Fibroblast of the aortic adventitia (primary cell): ENCODE measurements at places on chromosomes 3 and 15. TPM values are rescaled to one million over a fixed set of nuclear protein-coding genes. Genes with fewer than 3 reads are reported as not detected.

Gene FBXL2
- 5.1 and 9.7 TPM in 2 replicates for total RNA-seq

Gene CP
- 1.2 TPM in 1 of 2 replicates, not detected in the other for total RNA-seq

Gene GOLIM4
- total RNA-seq: 50.0 and 76.9 TPM in 2 replicates

Gene EBLN2
- total RNA-seq: 5.6 and 5.8 TPM in 2 replicates

Gene CSTA
- total RNA-seq: 2.5 and 15.2 TPM in 2 replicates

Gene XCR1
- not detected in 2 replicates for total RNA-seq

Gene SPTSSB
- 0.45 TPM in 1 of 2 replicates, not detected in the other for total RNA-seq

Gene RBP2
- total RNA-seq: not detected in 2 replicates

Gene RTP3
- not detected in 2 replicates for total RNA-seq

Gene ZNF501
- total RNA-seq: 7.6 and 13.1 TPM in 2 replicates

Gene SGO1
- total RNA-seq: 0.90 and 14.5 TPM in 2 replicates

Gene ANKUB1
- not detected in 2 replicates for total RNA-seq

Gene LRIG1
- total RNA-seq: 3.9 and 26.4 TPM in 2 replicates

Gene ACTL6A
- total RNA-seq: 72.8 and 154 TPM in 2 replicates

Gene TCF12
- total RNA-seq: 89.2 and 137 TPM in 2 replicates

Gene RTP1
- not detected in 2 replicates for total RNA-seq

Gene KBTBD8
- total RNA-seq: 1.1 and 9.8 TPM in 2 replicates

Gene ENTPD3
- total RNA-seq: 0.36 TPM in 1 of 2 replicates, not detected in the other

Gene TUSC7
- not detected in 2 replicates for total RNA-seq

Gene MEX3B
- total RNA-seq: 2.1 and 3.5 TPM in 2 replicates

Gene CCRL2
- 0.54 TPM in 1 of 2 replicates, not detected in the other for total RNA-seq

Gene COPG1
- 235 and 371 TPM in 2 replicates for total RNA-seq

Gene CHST13
- total RNA-seq: 0.09 TPM in 1 of 2 replicates, not detected in the other

Gene CX3CR1
- not detected in 2 replicates for total RNA-seq

Gene NEO1
- 26.2 and 72.4 TPM in 2 replicates for total RNA-seq

Gene SERPINI2
- not detected in 2 replicates for total RNA-seq

Gene CADPS
- 0.57 and 3.7 TPM in 2 replicates for total RNA-seq

Gene KLF15
- total RNA-seq: 1.5 and 3.2 TPM in 2 replicates

Gene GHSR
- not detected in 2 replicates for total RNA-seq

Gene GOLGB1
- 63.2 and 153 TPM in 2 replicates for total RNA-seq

Gene CD200R1
- total RNA-seq: not detected in 2 replicates

Gene GHRL
- total RNA-seq: not detected in 2 replicates

Gene CFAP92
- 0.49 TPM in 1 of 2 replicates, not detected in the other for total RNA-seq

Gene CELSR3
- 0.81 and 0.98 TPM in 2 replicates for total RNA-seq

Gene COL6A6
- total RNA-seq: 18.6 and 20.7 TPM in 2 replicates

Gene SLC12A1
- under 0.01 TPM in 1 of 2 replicates, not detected in the other for total RNA-seq

Gene CHRM5
- not detected in 2 replicates for total RNA-seq

Gene FOXB1
- total RNA-seq: not detected in 2 replicates
